Natural killer cell treated with Interleukin-12 subunit alpha and Interleukin-12 subunit beta and Interleukin-15 and Interleukin-18, amount 100 ng/mL, for 72 hours (primary cell): ENCODE measurements at places on chromosomes 16 and 17. TPM values are rescaled to one million over a fixed set of nuclear protein-coding genes. Genes with fewer than 3 reads are reported as not detected.

GRCh38 chr17:33492731-33493265 is 199.7 kb upstream of the ASIC2 start:
- DNase-seq, result no peak

GRCh38 chr16:4403133-4403949 is 13.1 kb downstream of the CORO7 start:
- DNase-seq, result no peak

- no peak for DNase-seq
Observed at GRCh38 chr16:11536104-11536866, 50.4 kb downstream of the LITAF start.

The MIS12 gene
- 40.7 TPM for total RNA-seq

GRCh38 chr17:56514264-56514663 is 79.2 kb upstream of the NOG start:
- DNase-seq, result no peak
